ENCODE measurements at places on chromosomes 2 and 18.

- no peak for DNase-seq
Observed at GRCh38 chr18:48623468-48624235, 84.8 kb downstream of the CTIF start.

GRCh38 chr18:8139127-8139527 is 470.1 kb upstream of the RAB12 start:
- no peak for DNase-seq

DNA sequence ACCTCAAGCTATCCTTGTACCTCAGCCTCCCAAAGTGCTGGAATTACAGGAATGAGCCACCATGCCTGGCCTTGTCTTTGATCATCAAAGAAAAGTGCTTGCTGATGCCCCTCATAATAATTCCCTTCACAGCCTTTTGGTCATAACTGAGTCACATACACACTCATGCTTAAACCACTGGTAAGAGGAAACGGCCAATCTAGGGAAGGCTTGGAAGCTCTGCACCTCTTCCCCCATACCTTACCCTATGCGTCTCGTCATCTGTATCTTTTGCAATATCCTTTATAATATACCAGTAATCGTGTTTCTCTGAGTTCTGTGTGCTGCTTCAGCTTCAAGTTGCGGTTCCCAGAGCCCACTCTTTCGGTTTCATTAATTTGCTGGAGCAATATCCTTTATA is 4.8 kb upstream of the RNF138 start:
- DNase-seq = peak; percentile 17

- no peak for DNase-seq
Observed at GRCh38 chr18:61784834-61785233, 108.0 kb downstream of the RNF152 start.

DNA sequence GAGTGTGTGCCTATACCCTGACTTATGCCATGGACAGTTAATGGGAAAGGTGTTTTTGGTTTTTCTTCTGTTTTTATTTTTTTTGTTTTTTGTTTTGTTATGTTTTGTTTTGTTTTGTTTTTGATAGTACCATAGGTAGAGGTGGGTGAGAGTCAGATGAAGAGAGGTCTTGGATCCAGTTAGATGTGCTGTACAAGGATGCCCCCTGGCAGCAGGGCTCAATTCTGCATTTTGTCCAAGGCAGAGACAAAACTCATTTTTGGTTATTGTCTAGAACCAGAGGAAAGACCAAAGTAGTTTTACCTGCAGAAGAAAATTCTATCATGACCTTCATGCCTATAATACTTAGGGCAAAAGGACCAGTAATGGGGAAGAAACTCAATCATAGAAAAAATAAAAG is 48.5 kb downstream of the SLC5A7 start:
- no peak for DNase-seq

- no peak for DNase-seq
Observed at GRCh38 chr2:204175552-204176271, 239.1 kb downstream of the ICOS start.

GRCh38 chr2:172239944-172240590 is 137.4 kb upstream of the DLX2 start:
- DNase-seq = no peak

- DNase-seq = no peak
Observed at GRCh38 chr18:5972298-5972697, 77.0 kb upstream of the TMEM200C start.

DNA sequence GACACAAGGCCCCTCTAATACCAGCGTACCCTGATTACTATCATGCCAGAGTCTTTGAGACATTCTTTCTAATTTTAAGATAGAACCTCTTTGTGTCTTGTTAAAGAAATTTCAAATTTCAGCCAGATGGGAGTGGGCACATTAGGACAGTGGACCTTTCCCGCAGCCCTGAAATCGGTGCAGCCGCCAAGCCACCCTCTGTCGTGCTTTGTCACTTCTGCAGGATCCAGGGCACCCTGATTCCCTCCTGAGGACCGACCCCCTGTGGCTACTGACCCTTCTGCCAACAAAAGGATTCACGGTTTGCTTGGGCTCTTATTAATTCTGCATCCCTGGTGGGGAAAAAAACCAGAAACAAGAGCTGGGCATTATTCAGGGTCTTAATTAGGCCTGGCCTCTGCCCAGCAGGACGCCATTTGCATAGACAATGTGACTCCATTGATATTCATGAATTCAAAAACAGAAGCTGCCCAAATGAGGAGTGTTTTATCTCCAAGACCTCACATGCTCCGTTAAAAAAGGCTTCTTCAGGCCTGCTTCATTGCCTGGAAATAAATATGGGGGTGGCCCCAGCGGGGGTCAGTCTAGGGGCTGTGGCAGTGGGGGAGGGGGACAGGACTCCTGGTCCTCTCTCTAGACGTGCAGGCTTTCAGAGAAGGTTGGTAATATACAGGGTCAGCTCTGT is 116.9 kb downstream of the ALPK2 start:
- no peak for DNase-seq

- no peak for DNase-seq
Observed at GRCh38 chr18:8176109-8176508, 433.1 kb upstream of the RAB12 start.

DNA sequence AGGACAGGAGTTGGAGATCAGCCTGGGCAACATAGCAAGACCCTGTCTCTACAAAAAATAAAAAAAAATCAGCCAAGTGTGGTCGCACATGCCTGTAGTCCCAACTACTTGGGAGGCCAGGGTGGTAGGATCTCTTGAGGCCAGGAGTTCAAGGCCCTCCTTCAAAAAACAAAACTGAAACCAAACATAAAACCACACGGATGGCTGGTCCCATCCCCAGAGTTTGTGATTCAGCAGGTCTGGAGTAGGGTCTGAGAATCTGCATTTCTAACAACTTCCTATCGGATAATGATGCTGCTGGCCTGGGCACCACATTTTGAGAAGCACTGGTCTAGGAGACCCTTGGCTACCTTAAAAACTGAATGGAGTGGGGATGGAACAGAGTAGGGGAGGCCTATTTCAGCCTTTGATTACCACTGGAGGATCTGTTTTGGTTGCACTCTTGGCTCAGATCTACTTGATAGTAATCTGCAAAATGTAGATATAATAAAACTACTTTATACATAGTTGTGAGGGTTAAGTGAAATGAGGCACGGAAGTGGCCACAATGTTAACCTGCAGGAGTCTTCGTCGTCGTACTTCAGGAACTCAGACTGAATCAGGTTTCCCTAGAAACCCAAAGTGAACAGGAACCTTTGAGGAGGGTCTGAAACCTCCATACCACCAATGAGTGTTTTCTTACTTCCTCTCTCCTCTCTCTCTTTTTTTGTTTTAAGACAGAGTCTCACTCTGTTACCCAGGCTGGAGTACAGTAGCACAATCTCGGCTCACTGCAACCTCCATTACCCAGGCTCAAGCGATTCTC is 25.5 kb upstream of the NFE2L2 start:
- DNase-seq = no peak

DNA sequence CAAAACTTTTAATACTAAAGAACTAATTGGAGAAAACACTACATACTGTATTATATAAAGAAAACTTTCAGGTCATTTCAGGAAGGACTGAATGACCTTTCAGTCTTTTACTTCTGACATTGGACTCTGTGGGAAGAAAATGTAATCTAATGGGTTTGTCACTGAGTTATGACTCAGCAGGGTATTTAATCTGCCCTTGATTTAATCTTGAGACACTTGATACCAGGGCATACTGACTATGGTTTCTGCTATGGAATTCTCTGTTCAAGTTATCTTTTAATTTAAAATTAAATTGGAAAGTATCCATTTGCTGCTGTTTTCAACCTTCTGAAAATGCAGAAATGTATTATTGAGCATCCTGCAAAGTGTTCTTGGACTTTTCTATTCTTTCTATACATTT is 354.2 kb upstream of the GALNT5 start:
- DNase-seq = no peak

DNA sequence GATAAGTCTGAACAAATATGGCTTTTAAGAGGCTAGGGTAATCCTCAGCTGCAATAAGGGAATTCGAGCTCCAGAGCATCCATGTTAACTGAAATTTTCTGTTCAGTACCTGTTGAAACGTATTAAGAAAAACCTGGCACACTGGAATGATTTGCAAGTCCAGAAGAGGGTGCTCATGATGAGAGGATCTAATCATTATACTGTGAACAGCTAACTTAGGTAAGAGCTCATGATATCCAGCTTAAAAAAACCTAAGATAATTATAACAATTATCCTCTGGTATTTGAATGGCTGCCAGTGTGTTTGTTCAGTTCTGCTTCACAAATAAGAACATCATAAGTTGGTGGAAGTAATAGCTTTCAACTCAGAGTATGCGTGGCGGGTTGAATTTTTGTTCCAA is 1118.3 kb upstream of the DDX18 start:
- no peak for DNase-seq

DNA sequence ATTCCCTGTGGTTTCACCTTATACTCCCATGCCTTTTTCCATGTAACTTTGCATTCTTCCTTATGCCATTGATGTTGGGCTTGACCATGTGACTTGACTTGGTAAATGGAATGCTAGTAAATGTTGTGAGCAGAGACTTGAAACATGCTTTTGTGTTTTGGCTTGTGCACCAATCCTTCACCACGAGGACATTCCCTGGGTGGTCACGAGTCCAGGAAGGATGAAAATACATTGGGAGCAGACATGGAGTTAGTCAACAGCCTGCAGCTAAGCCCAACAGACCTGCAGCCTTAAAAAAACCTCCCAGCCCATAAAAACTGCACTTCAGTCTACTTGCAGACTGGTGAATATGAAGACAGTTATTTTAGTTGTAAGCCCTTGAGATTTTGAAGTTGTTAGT is 116.5 kb upstream of the SPATS2L start:
- DNase-seq = no peak

- DNase-seq = no peak
Observed at GRCh38 chr2:17557596-17557995, 17.1 kb downstream of the VSNL1 start.

DNA sequence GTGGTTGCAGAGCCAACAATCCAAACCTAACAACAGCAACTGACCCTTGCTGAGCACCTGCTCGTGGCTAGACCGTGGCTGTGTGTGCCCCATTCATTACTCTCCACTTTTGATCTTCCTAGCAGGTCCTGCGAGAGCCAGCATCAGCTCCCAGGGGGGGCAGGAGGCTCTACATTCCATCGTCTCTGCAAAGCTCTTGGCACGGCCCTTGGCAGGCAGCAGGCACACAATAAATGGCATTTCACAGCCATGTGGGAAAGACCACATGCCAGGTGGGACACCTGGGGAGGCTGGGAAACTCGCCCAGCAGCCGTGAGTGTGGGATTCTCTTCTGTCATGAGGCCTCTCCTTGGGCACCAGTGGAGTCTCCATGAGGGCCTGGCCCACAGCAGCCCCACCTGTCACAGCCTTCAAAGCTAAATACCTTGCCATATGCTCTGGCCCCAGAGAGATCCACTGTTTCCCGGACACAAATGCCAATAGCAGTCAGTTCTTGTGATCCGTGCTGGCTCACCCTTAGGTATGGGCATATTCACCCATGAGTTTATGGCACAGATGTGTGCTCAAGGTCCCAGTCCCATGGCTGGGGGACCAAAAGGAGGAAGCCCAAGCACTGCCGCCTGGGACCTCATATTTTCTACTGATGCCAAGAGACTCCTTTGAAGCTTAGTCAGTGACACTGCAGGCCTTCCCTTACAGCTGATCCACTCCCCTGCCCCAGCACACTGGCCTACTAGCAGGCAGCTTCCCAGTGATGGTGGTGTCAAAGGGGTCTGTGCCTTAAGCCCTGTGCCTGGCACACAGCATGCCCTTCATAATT is 6.8 kb upstream of the TEX51 start:
- no peak for DNase-seq

GRCh38 chr2:117674172-117674571 is 140.3 kb upstream of the DDX18 start:
- DNase-seq = no peak

GRCh38 chr18:55287935-55288868 is 299.8 kb downstream of the TCF4 start:
- DNase-seq = no peak

DNA sequence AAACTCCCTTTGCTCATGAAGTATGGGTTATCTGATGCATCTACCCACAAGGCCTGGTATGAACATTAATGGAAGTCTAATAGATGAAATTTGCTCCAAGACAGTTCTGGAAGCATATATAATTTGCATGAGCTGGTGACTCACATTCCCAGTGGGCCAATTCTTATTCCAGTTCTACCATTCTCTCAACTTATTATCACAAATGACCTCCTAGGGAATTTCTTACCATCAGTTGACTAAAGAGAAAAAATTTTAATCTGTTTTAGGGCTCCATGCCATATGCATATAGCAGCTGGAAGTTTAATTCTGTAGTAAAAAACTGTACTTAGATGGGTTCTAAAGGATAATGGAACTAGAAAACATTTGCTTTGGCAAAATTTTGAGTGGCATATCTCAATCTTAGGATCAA is 165.2 kb upstream of the COL3A1 start:
- no peak for DNase-seq

DNA sequence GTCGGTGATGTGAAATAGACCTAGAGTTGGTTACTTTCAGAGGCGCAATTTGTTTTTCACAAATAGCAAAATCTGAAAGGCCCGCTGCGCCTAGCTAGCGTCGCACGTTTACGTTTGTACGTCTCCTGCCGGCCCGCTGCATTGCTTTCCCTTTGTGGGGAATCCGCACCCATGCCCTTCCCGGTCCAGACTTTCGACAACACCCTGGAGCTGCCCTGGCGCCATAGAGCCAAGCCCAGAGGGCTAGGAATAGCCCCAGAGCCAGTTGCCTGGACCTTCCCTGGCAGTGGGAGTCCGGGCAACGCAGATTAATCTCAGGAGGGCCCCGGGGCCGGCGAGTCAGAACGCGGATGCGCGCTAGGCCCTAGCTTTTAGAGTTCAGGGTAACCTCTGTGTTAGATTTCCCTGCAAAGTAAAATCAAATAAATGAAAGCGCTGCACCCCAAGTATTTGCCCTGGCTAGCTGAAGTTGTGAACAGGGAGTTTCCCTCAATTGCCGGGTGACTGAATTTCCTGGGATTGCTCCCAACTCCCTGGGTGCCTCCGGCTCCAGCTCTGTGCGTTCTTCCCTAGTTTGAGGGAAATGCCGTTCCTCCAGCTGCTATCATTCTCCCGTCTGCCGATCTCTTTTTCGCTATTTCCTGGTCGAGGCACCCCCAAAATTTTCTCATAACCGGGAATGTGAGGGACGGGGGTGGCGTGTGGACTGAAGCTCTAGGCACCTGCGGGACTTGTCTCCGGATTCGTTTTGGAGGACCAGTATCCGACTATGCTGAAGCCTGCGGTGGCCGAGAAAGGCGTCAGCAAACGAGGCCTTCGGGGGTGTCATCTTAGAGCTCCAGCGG is 1.2 kb upstream of the EN1 start:
- no peak for DNase-seq

DNA sequence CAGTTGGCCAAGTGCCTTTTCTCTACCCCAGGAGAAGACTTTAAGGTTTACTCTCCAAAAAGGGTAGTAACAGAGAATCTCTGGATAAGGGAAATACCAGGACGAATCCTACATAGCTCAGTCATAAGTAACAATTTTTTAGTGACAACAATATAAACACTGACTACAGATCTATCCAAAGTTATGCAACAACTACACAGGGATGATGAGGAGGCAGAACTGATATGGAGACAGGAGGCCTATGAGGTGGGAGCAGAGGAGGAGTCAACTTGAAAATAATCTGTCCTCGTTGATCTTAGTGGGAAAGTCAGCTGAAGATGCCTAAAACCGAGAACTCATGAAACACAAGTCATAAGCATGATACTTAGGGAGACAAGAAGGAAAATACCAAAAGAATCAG is 40.2 kb downstream of the SLC35F5 start:
- no peak for DNase-seq

GRCh38 chr2:24917086-24917485 is 3.0 kb downstream of the ADCY3 start:
- DNase-seq = no peak

All from SIG-M5 (cell line).